ENCODE measurements at places on chromosomes 5 and 9. TPM values are rescaled to one million over a fixed set of nuclear protein-coding genes. Genes with fewer than 3 reads are reported as not detected.

GRCh38 chr5:141875795-141876627 lies 2.2 kb downstream of the PCDH1 start:
- peak; percentile 65 for DNase-seq

- no peak for DNase-seq
Observed at GRCh38 chr5:14090290-14090689, 52.9 kb upstream of the TRIO start.

- DNase-seq: no peak
Observed at GRCh38 chr9:135906291-135907005, 898 bp downstream of the CAMSAP1 start.

GRCh38 chr5:36801523-36801922 lies 75.0 kb upstream of the NIPBL start:
- DNase-seq: no peak

GRCh38 chr5:176534640-176535039 lies 2.6 kb downstream of the RNF44 start:
- DNase-seq: no peak

RGS7BP gene
- total RNA-seq: 1.7 TPM

MELK gene
- 53.2 TPM for total RNA-seq

DNA sequence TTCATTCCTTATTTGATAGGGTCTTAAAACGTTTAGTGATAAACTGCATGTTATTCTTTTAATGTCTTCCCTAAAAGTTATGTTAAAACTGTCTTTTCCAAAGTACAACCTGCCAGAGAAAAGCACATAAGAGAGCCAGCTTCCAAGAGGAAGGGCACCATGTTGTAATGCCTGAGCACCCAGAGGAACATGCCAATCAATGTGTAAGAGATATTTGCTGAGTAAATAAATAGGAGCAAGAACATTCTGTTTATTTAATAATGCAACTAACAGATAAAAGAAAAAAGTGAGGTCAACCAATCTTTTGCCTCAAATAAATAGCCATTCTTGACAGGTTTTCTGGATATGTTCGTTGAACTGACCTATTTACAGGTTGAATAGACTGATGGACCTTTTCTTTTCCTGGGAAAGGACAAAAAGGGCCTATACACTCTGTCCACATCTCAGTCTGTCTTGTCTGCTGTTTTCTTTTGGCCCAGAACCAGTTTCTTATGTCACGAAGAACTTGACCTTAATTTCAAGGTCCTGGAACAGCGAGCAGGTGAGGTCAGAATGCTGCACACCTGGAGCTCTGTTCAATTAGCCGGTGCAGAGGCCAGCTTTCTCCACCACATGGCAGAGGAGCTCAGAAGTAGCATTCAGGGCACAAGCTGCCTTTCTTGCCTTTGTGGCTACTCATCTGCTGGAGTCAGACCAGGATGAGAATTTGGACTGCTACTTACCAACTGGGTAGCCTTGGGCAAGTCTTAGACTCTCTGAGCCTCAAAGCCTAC lies 77.7 kb downstream of the PLCXD3 start:
- DNase-seq: no peak

SPOUT1 gene
- 77.5 TPM for total RNA-seq

Measured in WTC11 (cell line).